Dorsolateral prefrontal cortex (tissue), 122 donors: ENCODE measurements at places on chromosomes 3 and 15.

- DNase-seq, result no peak
Measured at GRCh38 chr3:19396726-19397125, 248.4 kb downstream of the KCNH8 start.

DNA sequence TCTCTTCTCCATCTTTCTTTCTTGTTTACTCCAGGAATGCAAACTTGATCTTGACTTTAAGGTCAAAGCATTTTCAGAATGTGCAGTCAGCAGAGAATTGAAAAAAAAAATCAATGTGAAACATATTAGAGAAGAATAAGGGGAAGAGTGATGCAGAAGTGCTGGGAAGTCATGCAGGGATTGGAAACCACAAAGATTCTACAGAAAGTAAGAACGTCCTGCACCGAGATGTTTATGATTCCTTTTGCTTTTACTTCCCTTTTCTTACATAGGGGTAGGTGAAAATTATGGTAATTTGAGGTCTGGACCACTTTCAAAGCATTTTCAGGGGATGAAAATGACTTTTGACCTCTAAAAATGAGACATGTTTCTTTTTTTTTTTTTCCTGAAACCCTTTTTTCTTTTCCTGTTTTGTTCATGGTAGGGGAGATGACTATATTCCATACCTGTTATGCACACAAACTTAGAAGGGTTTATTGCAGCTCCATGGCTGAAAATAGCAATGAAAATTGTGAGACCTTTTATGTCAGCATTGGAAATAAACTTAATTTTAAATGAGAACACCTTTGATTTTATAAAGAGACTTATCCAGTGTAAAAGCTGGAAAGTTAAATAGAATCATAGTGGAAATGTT, 623.5 kb upstream of the TBL1XR1 start:
- no peak for DNase-seq

DNA sequence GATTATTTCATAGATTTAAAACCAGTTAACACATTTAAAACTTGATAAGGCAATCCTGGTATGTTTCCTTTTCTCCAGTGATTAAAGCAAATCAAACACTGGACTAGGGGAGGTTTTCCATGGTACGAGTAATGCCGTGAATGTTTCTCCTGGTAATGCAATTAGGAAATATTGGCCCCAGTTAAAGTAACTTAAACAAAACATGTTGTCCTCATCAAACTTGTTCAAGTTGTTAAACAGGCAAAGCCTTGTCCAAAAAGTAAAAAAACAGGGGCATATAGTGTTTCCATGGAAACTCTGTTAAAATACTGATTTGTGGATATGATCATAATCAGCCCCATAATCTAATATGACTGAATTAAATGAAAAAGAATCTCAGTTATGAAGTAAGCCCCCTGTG, 13.1 kb upstream of the LRTM1 start:
- no peak for DNase-seq

GRCh38 chr3:48561045-48561736, 2.4 kb downstream of the UCN2 start:
- DNase-seq, result no peak

DNA sequence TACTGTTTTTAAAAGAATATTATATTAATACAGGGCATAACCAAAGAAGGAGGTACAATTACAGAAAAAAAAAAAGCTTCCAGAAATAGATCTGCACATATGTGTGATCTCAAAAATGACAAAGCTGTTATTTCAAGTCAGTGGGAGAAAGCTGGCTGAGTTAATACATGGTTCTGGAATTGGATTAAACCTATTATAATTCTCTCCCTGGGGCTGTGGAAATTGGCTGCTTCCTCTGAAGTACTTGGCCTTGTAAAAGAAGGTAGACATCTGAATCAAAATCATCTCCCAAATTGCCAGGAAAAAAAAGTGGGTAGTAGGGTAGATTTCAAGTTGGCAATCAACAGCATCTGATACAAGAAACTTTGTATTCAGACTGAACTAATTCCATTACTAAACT, 723.9 kb upstream of the ALCAM start:
- no peak for DNase-seq

DNA sequence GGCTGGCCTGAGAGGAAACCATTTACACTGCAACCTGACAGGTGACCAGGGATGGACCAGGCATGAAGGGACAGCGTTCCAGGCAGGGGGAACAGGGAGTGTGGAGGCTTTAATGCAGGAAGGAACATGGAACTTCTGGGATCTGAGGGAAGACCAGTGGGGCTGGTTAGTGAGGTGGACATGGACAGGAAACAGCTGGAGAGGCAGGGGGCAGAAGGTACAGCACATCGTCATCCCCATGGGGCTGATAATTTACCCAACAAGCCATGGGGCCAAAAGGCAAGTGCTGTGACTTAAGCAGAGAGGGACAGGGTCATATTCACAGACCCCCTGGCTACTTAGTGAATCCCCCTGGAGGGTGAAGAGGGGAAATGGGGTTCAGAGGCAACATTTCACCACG, 77.0 kb upstream of the LARS2 start:
- DNase-seq, result no peak

DNA sequence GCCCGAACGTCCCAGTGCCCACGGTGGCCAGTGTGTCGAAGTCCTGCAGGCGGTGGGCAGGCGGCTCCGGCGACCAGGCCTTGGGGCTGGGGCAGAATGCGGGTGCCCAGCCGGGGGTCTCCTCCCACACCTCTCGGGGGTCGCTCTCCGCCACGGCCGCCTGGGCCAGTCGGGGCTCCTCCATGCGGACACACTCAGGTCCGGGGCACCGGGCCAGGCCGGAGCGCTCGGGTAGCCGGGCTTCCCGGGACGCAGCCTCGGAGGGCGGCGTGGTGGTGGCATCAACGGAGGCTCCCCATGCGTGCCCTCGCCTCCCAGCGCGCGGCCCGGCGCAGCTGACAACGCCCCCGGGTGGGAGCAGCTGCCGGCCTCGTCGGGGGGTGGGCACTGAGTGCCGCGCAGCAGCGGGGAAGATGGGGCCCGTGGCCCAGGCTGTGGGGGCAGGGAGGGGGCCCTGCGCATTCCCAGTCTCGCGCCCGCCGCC, 30.1 kb upstream of the CERS3 start:
- DNase-seq, result no peak

DNA sequence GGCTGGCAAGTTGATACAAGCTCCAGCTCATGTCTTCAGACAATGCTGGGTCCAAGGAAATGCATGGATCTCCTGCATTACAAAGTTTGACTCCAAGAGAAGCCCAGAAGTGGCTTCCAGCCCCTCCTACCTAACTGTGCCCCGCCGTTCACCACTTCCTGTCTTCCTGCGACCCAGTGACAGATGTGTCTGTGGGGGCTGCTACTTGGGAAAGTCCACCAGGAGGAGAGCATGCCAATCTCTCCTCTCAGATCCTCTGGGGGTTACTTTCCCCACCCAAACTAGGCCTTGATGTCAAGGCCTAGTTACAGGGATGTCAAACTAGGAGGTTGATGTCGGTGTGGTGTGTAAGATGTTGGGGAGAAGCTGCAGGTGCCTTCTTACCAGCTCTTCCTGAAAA, 133.6 kb upstream of the RASGRP1 start:
- DNase-seq, result no peak

GRCh38 chr15:47742742-47743141, 25.4 kb downstream of the SEMA6D start:
- DNase-seq, result no peak

DNA sequence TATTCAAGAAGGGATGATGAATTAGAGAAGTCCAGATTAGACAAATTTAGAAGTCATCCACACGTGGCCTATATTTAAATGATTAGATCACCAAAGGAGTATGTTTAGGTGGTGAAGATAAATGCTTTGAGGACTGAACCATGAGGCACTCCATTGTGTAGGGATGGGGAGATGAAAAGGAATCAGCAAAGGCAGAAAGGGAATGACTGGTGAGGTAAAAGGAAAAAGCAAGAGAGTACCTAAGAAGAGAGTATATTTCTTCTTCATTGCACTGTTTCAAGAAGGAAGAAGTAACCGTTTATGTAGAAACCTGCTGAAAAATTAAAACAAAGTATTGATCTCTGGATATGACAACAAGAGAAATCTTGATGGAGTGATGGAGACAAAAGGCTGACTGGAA, 40.7 kb downstream of the DENND4A start:
- DNase-seq, result no peak

DNA sequence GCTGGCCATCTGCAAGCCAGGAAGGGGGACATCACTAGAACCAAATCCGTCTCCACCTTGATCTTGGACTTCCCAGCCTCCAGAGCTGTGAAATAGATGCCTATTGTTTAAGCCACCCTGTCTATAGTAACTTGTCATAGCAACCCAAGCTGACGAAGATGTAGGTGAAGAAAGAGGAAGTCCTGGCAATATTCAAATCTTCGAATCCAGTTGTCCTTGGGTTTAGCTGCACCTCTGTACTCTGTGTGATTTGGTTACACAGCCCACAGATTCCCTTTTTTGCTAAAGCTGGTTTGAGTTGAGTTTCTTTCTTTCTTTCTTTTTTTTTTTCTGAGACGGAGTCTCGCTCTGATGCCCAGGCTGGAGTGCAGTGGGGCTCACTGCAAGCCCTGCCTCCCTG, 68.0 kb upstream of the XCR1 start:
- DNase-seq, result no peak

- no peak for DNase-seq
Measured at GRCh38 chr15:81073801-81074200, 60.3 kb upstream of the CFAP161 start.
